Stimulated activated CD4-positive, alpha-beta T cell treated with anti-CD3 and anti-CD28 coated beads, TNF-alpha, amount 100 ng/mL, for 4 hours (primary cell): ENCODE measurements at places on chromosomes 13 and 19.

- DNase-seq: no peak
Observed at GRCh38 chr19:35793381-35794165, 18.2 kb downstream of the ARHGAP33 start.

GRCh38 chr13:31909864-31910551 lies 121.6 kb upstream of the FRY start:
- DNase-seq: peak; percentile 5

DNA sequence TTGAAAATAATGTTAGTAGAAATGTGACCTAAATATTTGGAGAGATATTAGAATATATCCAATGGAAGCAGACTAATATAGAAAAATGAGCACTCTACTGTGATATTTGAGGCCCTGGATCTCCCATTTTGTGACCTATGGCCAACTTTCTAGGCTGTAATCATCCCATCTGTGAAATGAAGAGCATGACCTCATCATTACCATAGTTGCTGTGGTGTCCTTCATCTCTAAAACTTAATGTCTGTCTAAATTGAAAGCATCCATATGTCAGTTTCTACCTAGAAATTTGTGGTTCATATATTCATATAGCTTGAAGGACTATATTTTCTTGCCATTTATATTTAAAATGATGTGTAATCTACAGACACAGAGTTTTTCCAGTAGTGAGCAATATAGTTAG lies 41.6 kb downstream of the PAN3 start:
- no peak for DNase-seq

DNA sequence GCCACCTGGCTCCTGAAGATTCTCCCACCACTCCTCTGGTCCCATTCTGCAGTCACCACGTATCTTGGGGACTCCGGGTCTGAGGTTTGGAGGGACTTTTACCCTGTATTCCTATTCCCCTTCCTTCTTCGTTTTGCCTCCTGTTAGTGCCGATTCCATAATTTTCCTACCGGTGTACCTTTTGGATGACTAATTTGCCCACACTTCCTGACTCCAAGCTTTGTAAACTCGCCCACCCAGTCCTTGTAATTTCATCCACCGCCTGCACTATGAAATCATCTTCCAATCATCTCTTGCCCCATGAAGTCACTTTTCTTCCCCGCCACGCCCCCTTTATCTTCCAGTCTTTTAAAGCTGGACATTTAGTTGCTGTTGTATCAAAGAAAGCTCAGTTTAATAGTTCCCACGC lies 572 bp downstream of the UCHL3 start:
- DNase-seq: no peak

DNA sequence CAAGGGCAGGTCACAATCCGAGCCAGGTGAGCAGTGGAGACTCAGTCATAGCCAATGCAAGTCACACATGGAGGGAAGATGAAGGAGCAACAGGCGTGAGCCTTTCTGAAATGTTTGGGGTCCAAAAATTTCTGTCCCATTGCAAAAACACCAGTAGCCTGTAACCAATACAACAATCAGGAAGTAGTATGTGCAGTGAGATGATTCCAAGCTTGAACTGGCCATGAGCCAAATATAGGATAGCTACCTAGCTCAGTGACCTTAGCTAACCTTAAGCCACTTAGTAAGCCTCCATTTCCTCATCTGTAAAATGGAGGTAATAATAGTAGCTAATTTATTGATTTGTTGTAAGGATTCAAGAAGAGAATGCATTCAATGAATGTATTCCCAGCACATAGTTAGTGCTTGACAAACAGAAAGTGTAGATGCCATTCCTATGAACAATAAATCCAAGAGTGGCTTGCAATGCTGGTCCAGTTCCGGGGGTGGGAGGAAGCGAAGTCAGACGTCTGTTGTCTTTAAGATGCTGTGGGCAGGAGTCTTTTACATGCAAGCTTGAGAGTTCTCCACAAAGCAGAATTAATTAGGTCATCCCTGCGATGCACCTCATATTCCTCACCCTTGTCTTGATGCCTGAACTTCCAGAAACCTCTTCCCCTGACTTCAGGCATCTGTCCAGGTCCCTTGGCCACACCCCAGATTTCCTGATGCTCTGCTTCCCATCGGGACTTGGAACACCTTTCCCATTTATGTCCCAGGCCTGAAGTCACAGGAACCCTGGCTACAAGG lies 195.7 kb upstream of the UBL3 start:
- no peak for DNase-seq

DNA sequence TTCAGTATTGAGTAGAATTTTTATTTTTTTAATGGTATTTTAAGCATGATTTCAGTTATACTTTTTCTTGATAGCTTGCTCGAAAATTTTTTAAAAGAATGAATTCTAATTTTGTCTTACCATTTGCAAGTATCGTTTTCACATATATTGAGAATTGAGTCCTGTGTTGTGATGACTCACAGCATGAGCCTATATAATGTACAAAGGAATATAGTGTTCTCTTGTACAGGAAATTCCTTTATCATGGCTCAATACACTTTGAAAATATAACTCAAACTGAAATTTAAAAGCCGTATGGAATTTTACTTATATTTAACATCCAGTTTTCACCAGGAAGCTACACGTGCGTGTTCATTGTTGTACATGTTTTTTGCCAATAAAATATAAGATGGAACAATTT lies 161.1 kb upstream of the TMTC4 start:
- no peak for DNase-seq

DNA sequence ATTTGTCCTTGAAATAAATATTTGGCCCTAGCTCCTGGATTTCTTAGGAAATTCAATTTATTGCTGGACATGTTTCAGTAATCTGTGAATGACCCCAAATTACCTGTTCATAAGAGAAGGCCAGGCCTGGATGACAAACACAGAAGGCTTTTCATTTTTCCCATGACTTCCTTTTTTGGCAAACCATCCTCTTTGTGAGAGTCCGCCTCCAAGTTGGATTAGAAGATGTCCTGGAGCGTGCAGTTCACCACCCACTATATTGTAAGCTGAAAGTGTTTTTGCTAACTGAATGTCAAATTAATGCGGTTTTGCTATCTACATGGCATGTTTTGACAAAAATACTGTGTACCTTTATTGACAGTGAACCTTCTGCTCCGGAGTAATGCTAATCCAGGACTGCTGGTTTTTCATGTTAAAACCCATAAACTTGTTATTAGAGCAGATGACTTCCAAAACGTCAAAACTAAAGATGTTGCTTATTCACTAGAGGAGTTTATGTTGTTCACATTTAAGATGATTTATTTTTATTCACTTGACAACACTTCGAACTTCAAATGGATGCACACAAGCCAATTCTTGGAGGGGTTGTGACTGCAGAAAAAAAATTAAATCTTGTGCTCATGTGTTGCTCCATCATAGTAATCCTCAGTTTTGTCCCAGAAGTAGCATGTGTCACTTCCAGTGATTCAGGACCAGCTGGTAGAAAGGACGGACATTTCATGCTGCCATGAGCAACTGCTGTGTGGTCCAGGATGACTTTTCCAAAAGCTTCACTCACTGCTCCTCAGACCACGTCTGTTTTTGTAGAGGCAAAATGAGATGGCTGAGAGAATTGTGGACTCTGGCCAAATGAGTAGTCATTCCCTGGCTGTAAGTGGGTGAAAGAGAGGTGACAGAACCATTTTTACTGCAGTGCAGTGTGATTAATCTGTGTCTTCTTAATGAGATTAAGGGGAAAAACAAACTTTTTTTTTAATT lies 71.0 kb downstream of the ITGBL1 start:
- DNase-seq: no peak

- DNase-seq: no peak
Observed at GRCh38 chr13:100254002-100254401, 165.1 kb downstream of the PCCA start.

- DNase-seq: no peak
Observed at GRCh38 chr13:94886191-94886590, 173.8 kb upstream of the SOX21 start.

DNA sequence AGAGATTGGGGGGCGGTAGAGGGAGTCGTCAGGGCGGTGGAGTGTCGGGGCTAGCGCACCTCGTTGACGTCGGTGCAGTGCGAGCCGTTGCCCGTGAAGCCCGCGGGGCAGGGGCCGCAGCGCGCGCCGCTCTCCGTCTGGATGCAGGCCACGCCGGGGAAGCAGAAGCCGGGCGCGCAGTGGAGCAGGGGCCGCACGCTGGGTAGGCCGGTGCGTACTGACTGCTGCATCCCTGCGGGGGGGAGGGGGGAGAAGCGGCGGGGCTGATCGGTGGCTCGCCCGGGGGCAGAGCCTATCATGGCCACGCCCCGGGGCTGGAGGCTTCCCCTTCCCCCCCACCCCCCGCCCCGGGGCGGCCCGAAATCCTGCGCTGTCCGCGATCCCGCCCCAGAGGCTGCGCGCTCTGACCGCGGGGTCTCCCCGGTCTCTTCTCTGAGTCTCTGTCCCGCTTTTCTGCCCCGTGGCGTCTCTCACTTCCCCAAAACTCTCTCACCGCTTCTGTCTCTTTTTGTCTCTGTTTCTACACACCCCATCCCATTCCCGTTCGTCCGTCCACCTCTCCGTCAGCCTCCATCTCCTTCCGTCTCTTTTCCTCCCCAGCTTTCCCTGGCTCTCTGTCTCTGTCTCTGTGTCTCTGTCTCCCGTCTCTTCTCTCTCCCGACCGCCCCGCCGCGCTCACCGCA lies 1.1 kb downstream of the COMP start:
- no peak for DNase-seq

GRCh38 chr19:6062274-6062673 lies 48.0 kb downstream of the RFX2 start:
- no peak for DNase-seq

- DNase-seq: no peak
Observed at GRCh38 chr19:29093553-29093908, 119.4 kb downstream of the UQCRFS1 start.

GRCh38 chr13:40313269-40314200 lies 352.9 kb downstream of the FOXO1 start:
- DNase-seq: no peak

- DNase-seq: no peak
Observed at GRCh38 chr13:105547851-105548250, 987.6 kb downstream of the EFNB2 start.

GRCh38 chr19:5470264-5470671 lies 15.1 kb downstream of the ZNRF4 start:
- DNase-seq: no peak

GRCh38 chr19:48874303-48875135 lies 2.3 kb downstream of the PPP1R15A start:
- no peak for DNase-seq
